ENCODE measurements at places on chromosomes 2 and 18.

- DNase-seq = no peak
These were observed 7.3 kb downstream of the SFXN5 start for GRCh38 chr2:73063909-73064875.

- DNase-seq = no peak
These were observed 64.8 kb upstream of the CYTIP start for GRCh38 chr2:157508676-157509075.

DNA sequence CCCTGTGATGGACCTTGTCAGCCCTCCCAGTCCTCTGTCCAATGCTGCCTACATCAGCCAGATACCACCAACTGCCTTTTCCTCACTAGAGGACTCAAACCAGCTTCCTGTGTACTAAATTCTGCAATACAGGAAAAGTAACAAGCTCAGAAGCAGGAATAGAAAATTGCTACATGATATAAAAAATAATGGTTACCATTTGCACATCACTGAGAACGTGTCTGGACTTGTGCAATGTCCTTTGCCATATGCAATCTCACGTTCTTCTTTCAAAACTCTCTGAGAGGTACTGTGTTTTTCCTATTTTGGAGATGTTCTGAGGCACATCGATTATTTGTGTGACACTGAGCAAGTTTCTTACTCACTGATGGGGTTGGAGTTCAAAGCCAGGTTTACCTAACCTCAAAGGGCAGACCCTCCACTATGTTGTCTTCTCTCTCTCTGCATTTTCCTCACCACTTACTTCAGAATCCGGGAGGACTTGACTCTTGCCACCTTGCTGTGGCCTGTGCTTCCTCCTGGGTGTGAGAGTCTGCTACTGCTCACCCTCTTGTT is 12.1 kb downstream of the UPP2 start:
- no peak for DNase-seq

GRCh38 chr2:95530734-95531133 is 46.2 kb upstream of the TRIM43B start:
- no peak for DNase-seq

GRCh38 chr2:209145941-209146681 is 277.7 kb upstream of the MAP2 start:
- no peak for DNase-seq

- DNase-seq = no peak
These were observed 29.9 kb upstream of the SELENOI start for GRCh38 chr2:26316041-26316440.

GRCh38 chr18:36031407-36031806 is 36.0 kb downstream of the RPRD1A start:
- DNase-seq = no peak

DNA sequence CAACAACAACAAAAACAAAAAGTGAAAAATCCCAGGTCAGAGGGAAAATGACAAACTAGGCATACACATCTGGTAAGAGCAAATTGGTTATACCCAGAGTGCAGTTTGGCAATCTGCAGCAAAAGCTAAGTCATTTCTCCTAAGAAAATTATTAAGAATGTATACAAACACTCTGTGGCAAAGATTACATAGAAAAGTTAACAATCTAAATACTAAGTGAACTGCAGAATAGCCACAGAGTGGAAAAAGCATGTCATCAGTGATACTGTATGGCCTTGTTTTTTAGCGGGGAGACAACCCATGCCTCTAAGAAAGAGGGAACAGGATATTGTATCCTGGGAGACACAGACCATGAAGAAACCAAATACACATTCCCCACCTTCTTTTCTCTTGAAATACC is 136.0 kb upstream of the ITGB6 start:
- no peak for DNase-seq

- DNase-seq = no peak
These were observed 61.6 kb downstream of the SCN9A start for GRCh38 chr2:166314022-166314759.

- DNase-seq = no peak
These were observed 294.3 kb upstream of the SLC8A1 start for GRCh38 chr2:40746191-40746590.

DNA sequence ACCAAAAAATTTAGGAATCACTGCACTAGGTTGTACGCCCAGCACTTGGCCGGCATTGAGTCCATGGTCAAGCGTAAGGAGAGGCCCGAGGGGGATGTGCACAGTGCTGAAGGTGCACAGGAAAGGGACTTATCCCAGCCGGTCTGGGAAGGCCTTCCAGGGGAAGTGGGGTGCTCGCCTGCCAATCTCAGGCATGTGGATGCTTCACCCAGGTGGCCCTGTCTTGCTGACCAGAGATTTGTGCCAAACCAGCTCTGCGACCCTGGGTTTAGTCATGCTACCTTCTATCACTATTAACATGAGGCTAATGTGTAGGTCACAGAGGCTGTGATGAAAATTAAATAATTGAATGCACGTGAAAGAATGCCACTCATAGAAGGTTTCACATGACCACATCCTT is 1.7 kb upstream of the ITM2C start:
- DNase-seq = no peak

GRCh38 chr2:69743847-69744264 is 1.9 kb downstream of the ANXA4 start:
- DNase-seq = no peak

GRCh38 chr2:11123001-11123809 is 32.1 kb upstream of the SLC66A3 start:
- DNase-seq = no peak

DNA sequence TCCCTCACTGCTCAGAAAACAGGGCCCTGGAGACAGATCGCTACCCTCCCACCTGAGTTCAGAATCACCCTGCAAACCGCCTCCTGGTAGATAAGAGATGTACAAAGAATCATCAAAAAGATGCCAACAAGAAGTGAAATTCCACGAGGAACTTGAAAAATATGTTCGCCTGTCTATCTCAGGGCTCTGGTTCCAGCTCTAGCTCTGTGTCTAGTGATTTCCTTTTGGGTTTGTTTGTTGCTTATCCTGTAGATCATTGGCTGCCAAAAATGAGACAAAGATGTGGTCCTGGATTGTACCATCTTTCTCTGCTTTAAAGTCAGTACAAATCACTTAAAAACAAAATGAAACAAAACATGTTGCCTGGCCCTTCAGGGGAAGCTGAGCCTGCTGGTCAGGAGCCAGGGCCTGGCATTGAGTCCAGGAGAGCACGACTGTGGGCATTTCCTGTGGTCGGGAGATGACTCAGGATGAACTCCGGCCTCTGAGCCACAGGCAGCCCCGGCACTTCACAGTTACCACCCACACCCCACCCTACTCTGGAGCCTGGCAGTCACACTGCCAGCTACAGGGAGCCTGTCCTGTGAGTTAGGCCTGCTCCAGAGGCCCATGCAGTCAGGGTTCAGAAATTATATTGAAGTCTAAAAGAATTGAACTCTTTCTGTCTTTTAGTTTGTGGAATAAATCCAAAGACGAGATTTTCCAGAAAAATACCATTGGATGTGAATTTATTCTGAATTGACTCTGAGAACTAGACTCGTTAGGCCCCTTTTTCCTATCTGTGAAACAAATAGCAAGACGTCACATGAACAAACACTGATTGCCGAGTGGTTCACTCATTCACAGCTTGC is 8.0 kb upstream of the ITGB6 start:
- DNase-seq = no peak

GRCh38 chr2:99660616-99661406 is 171.0 kb upstream of the REV1 start:
- no peak for DNase-seq

DNA sequence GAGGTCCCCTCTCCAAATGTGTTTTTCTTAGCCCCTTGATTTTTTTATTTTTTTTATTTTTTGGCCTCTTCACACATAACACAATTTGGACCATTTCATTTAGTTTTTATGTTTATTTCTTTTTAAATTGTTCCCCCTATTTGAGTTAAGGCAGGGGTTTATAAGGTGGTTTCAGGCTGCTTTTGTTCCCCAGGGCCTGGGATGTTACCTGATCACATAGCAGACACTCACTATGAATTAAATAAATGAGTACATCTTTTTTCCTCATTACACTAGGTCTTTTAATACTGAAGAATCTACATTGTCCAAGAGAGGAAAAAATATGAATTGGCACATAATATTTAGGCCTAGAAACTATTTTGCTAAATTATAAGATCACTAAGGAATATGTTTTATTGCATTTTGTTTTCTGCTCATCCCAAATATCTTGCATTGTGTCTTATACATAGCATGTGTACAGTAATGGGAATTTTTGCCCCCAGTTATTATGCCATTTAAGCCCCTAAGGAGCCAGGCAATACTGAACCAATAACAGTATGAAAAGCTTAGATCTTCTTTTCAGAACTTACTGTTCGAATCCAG is 112.4 kb upstream of the MAPRE2 start:
- no peak for DNase-seq

DNA sequence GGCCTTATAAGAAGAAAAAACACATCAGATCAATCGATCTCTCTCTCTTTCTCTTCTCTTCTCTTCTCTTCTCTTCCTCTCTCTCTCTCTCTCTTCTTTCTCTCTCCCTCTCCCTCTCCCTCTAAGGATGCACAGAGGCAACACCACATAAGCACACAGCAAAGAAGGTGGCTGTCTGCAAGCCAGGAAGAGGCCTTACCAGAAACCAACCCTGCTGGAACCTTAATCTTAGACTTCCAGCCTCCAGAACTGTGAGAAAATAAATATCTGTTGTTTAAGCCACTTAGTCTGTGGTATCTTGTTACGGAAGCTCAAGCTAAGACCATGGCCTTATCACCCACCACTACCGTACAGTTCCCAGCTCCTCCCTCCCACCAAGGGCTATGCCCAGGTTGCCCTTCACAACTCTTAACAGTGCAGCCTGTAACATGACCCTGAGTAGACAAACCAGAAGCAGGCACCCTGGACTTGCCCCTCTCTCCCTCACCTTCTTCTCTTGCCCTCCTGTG is 25.2 kb upstream of the TMEM237 start:
- no peak for DNase-seq

- no peak for DNase-seq
These were observed 694 bp upstream of the HPCAL1 start for GRCh38 chr2:10301941-10302478.

GRCh38 chr2:183404392-183404791 is 280.1 kb downstream of the NUP35 start:
- no peak for DNase-seq

DNA sequence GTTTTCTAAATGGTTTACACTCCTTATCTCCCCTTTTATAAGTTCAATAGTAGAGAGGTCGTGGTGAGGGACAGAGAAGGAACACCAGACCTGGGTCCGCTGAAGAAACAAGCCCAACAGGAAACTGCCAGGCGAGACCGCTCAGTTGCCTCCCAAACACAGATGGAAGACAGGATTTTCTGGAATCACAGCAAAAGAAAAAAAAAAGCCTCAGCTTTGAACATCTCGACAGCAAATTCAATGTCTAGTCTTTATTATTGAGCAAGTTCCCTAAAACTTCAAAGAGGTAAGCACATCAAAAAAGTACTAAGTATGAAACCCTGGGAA is 33.5 kb upstream of the GNAL start:
- DNase-seq = no peak

- no peak for DNase-seq
These were observed 175.3 kb upstream of the CREB1 start for GRCh38 chr2:207354462-207354861.

DNA sequence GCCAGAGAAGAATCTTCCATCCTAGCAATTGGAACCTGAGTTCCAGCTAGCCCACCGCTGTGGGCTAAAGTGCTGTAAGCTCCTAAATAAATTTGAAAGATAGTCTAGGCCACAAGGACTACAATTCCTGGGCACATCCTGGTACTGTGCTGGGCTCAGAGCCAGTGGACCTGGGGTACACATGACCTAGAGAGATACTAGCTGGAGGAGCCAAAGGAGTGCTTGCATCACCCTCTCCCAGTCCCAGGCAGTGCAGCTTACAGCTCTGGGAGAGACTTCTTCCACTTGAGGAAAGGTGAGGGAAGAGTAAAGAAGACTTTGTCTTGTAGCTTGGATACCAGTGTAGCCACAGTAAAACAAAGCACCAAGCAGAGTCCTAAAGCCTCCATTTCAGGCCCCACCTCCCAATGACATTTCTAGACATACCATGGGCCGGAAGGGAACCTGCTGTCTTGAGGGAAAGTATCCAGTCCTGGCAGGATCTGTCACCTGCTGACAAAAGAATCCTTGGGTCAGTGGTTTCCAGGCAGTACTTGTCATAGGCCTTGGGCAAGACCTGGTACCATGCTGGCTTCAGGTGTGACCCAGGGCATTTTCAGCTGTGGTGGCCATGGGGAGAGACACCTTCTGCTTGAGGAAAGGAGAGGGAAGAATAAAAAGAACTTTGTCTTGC is 89.5 kb downstream of the TMEM185B start:
- no peak for DNase-seq

DNA sequence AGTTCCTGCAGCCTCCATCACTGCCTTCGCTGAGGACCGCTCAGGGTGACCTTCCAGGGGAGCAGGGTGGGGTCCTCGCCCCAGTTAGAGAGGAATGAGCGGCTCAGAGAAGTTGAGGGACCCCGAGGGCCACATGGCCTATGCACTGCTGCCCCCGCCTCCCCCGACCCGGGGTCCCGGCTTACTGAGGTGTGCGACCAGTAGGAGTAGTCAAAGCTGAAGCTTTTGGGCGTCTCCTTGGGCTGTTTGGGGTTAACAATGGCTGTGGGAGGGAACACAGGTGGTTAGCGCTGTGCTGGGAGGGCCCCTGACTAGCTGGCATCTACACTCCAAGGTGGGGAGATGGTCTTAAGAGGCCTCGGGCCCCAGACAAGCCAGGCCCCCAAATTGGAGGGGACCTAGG is 31.0 kb downstream of the KIF1A start:
- no peak for DNase-seq

GRCh38 chr2:172079838-172080640 is 5.3 kb upstream of the DLX1 start:
- DNase-seq = no peak

- DNase-seq = no peak
These were observed 138.7 kb upstream of the RBMS1 start for GRCh38 chr2:160632084-160632975.

DNA sequence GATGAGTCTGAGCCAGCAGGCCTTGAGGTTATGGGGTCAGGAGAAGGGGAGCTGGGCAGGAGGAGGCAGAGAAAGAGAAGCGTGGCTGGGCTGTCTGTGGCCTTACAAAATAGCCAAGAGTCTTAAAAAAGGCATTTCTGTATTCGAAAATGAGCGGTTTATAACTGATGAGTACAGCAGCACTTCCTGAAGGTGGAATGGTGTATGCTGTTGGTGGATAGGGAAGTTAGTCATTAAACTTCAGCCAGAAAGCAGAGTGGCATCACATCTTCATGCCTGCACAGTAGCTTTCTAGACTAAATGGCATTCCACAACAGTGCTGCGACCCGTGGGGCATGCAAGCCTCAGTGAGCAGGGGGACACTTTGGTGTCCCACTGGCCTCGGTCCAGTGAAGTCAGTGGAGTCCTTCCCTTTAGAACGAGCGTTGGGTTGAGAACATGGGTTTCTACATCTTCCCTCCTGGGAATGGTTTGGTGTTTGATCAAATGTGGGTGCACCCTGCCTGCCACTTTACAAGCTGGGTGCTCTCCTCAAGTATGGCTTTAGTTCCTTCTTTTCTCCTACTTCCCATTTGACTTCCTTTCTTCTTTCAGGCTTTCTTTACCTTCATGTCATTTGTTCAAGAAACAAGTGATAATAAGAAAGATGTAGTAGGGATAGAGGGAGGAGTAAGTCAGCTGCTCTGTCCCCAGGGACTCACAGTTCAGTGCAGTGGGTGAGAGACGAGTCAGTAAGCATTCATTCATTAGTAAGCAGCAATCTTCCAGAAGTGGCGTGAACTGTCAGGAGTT is 96.3 kb downstream of the ARMC9 start:
- no peak for DNase-seq

- DNase-seq = no peak
These were observed 122.9 kb upstream of the KLF7 start for GRCh38 chr2:207288628-207289027.

All from activated CD4-positive, alpha-beta T cell treated with anti-CD3 and anti-CD28 coated beads, Interleukin-2, amount 50 U/mL, for 24 hours (primary cell).